Activated CD4-positive, alpha-beta T cell treated with anti-CD3 and anti-CD28 coated beads for 1 hour (primary cell): ENCODE measurements at places on chromosomes 6 and 20.
A peak's percentile ranks its signal among the peaks of the same experiment; 100 is the strongest.

DNA sequence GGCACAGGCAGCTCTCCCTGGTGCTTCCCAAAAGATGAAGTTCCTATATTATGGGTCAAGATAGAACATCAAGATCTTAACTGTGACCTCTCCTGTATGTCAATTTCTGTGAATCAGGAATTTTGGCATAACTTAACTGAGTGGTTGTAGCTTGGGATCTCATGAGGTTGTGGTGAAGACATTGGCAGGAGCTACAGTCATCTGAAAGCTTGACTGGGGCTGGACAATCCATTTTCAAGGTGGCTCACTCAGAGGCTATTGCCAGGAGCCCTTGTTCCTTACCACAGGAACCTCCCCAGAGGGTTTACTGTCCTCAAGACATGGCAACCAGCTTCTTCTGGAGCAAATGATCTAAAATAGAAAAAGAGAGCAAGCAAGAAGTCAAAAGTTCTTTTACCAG is 252.2 kb downstream of the ADGB start:
- no peak for DNase-seq

- no peak for DNase-seq
Measured at GRCh38 chr6:114437235-114437634, 94.4 kb upstream of the HS3ST5 start.

GRCh38 chr6:17101422-17102257 is at the start of gene STMND1:
TSS of gene STMND1 (plus strand) at chr6:17102050. CDS start at chr6:17102258, 208 bp downstream.
- DNase-seq = no peak

- DNase-seq = no peak
Measured at GRCh38 chr20:2637246-2637645, 15.2 kb upstream of the NOP56 start.

- no peak for DNase-seq
Measured at GRCh38 chr6:48113130-48113529, 2.1 kb upstream of the PTCHD4 start.

DNA sequence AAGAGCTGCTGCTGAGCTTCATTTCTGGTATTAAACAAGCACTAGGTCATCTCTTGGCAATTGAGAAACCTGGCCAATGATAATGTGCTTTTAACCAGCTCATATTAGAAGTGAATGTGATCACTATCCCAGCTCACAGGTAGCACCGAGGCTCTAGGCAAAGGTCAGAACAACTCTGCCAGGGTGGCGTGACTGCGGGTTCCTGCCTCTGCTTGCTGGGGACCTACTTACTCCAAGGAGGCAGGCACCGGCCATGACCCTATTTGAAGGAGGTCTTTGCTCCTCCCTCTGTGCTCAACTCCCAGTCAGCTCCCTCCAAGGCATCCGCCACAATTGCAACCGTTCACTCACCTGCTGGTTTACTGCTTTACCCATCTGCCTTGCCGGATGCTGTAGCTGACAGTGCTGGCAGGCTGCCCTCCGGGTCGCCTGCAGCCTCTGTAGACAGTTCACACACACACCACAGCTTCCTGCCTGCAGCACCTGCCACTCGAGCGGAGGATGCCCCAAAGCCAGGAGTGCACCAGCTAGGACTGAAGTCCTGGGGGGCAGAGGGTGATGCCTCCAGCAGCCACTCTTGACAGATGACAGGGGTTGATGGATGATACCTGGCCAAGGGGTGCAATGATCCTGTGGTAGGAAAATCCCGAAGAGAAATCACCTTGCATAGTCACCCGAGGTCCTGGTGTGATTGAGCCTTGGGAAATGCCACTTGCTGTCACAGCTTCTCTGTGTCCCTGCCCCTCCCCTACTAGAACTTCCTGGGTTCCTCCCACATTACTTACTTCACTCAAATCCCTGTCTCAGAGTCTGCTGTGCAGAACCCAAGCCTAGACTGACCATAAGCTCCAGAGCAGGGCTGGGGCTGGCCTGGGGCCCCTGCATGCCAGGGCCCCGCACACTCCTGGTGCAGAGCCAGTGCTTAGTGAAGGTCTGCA is 8.8 kb upstream of the VSX1 start:
- peak; percentile 58 for DNase-seq

GRCh38 chr6:99660206-99660605 is 53.6 kb downstream of the PRDM13 start:
- no peak for DNase-seq
